ENCODE measurements at places on chromosomes 3 and 15.

DNA sequence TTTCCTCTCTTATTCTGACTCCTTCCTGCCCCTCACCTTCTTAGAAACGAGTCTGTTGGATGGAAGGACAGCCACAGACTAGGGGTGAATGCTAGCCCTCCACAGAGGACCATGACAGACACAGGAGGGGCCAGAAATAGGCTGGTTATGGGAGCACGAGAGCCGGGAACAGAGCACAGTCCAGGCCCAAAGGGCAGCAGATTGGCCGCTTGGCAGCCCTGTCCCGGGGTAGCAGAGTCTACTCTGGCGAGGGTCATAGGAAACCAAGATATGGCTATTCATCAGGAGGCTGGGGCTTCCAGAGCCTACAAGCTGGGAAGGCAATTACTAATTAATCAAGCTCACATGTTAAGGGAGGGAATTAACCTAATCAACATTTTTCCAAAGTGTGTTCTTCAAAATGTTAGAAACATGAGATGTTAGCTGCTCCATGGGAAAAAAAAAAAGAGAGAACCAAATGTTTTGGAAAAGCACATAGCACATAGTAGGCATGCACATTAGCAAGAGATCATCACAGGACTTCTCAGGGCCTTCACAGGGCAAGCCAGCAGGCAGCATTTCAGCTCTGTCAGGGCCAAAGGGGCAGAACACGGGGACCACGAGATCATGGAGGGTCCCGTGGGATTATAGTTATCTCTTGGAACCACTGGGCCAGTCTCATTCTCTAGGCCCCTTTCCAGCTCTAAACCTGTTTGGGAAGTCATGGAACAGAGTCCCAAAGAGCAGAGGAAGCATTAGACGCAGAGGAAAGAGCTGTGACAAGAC lies 13.3 kb downstream of the SEMA3G start:
- no peak for DNase-seq

- DNase-seq = peak; percentile 21
Observed at GRCh38 chr3:56055546-56055945, 412.7 kb downstream of the ERC2 start.

DNA sequence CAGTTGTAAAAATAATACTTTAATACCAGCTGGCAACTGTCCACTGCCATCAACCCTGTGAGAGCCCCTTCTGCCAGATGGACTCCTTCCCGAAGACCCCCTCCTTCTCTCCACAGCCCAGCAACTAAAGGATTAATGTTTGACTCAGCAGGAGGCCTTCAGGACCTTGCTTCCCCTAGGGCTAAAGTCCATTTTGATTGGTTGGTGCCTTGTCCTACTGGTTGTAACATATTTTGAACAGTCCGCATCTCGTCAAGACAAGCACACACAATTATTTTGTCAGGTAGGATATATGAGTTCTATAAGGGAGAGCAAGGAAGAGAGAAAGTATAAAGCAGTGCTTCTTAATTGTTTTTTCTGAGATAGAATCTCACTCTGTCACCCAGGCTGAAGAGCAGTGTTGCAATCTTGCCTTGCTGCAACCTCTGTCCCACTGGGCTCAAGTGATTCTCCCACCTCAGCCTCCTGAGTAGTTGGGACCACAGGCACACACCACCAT lies 18.6 kb downstream of the ACOX2 start:
- DNase-seq = no peak

DNA sequence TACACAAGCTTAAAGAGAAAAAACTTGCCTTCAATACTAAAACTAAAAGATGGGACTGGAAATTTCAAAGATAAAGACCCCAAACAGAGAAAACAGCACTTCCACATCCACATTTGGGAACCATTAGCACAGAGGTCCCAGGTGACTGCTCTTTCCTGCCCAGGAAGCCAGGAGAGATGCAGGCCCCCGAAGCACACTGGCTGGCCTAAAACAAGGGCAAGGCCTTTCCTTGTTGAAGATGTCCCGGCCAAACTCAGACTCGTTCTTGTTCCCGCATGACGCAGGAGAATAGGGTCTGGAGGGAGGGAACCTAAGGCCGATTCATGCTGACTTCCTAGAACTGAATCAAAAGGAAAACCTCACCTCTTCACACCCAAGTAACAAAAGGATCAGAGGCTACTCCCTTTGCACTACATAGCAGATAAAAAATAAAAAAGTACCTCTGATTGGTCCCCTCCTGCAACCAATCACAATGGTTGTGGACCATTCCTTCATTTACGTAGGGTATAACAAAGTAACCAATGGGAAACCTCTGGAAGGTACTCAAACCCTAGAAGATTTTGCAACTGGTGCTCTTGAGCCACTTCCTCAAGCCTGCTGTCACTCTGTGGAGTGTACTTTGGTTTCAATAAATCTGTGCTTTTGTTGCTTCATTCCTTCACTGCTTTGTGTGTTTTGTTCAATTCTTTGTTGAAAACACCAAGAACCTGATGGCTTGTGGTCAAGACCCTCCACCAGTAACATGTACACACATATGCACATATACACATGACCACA lies 48.7 kb downstream of the EFCAB12 start:
- DNase-seq = no peak

DNA sequence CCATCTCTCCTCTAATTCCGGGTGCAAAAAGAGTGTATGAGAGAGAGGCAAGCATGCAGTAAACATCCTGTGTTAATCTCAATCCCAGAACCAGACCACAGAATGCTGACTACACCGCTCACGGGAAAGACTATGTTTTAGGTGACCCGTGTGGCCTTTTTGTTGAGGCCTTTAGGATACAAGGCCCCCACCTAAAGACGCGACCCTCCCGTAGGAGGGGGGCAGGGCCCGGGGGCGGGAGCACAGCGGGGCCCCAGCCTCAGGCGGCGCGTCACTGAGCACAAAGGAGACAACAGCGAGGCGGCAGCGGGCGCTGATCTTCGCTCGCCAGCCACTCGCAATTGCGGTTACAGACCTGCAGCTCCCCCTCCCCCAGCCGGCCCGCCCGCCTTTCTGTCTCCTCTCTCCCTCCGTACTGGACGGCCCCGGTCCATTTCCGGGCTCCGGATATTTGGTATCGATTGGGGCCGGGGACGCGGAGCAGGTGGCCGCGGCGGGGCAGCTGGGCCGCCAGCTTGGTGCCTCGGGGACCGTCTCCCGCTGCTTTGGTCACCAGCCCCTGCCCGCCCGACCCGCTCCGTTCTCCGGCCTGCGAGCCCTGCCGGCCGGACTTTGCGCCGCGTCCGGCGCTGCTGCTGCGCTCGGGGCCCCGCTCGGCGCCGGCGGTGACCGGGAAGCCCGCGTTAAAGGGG lies at the start of gene CCDC50:
CCDC50 (plus strand) TSS at position 433 of the 692 bp plus-strand sequence. CDS start 281 bp downstream, outside the sequence.
- DNase-seq = peak; percentile 72

GRCh38 chr3:113721636-113722035 lies 24.4 kb downstream of the NAA50 start:
- no peak for DNase-seq

- no peak for DNase-seq
Observed at GRCh38 chr3:57001356-57001755, 59.1 kb upstream of the SPATA12 start.

- no peak for DNase-seq
Observed at GRCh38 chr3:107062310-107062709, 314.9 kb upstream of the CCDC54 start.

DNA sequence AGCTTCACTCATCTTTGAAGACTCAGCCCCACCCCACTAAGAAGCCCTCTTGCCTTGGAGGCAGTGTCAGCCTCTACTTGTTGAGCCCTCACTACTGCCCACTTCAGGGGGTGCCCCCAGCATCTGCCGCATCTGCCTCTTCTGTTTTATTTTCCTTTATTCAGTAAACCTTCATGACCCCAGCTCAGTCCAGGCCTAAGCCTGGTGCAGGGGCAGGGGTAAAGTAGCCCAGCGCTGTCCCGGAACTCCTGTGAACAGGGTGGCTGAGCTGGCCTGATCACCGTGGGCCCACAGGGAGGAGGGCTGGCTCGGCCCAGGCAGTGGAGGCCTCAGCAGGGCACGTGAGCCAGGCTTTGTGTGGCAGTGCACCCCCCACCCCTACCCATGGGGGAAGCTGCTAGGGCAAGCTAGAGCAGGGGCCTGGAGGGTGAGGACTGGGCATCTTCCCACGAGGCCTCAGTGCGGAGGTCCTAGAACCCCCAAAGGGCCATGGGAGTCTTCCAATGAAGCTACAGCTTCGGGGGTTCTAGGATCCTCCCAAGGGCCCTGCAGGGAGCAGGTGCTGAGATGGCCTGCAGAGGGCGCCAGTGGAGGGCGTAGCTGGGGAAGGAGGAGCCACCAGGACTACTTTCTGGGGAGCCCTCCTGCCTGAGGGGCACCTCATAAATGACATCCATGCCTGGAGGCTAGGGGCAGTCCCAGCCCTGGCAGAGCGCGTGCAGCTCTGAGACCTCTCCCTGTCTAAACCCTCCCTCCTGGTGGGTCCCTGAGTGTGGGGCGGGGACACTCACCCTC lies 36.0 kb downstream of the TSPAN3 start:
- DNase-seq = peak; percentile 29

GRCh38 chr3:23656821-23657220 lies 148.9 kb upstream of the UBE2E1 start:
- DNase-seq = no peak

DNA sequence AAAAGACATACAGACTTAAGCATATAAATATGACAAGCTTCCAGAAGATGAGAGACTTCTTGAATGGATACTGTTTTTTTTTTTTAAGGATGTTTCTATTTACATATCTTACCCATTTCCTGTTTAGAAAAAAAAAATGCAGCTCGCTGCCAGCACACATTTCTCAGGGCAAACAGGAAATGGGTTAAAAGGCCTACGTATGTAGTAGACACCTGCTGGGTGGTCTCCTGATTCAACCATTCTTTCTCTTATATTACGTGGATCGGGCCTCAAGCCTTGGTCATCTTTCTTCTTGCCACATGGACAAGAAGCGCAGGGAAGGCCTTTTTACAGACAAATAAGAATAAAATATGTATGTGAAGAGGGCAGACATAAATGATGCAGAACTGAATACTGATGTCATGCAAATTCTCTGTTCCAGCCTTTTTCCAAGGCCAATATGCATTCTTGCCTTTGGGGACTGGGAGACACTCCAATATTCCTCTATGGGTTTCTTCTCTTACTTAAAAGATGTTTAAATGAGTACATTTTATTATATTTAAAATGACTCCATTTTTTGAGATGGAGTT lies 35.0 kb upstream of the TJP1 start:
- no peak for DNase-seq

DNA sequence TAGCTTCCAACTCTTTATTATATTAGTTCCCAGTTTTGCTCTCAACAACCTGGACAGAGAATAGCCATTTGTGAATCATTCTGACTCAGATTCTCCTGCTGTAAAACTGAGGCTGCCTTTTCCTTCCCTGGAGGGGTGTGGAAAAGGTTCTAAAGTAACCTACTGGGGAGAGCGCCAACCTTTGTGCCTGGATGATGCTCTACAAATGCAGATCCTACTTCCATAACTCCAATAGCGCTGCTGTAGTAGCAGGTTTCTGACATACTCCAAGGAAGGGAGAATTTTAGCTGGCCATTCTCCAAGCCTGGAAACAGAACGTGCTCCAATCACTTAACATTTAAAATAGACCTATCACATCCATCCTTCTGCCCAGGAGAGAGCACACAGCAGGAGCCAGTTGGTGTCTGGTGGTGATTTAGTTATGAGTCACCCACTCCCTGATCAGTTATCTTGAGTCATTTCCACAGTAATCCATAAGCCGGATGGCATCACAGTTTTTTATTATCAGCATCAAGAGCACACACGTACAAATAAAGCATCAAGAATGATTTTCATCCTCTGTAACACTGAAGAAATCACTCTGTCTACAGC lies 38.3 kb downstream of the MYH15 start:
- peak; percentile 82 for DNase-seq

- DNase-seq = peak; percentile 63
Observed at GRCh38 chr3:23900744-23901143, 16.0 kb downstream of the NKIRAS1 start.

- peak; percentile 57 for DNase-seq
Observed at GRCh38 chr3:133374708-133375402, 25.0 kb upstream of the BFSP2 start.

- no peak for DNase-seq
Observed at GRCh38 chr3:157999246-157999645, 107.0 kb downstream of the SHOX2 start.

DNA sequence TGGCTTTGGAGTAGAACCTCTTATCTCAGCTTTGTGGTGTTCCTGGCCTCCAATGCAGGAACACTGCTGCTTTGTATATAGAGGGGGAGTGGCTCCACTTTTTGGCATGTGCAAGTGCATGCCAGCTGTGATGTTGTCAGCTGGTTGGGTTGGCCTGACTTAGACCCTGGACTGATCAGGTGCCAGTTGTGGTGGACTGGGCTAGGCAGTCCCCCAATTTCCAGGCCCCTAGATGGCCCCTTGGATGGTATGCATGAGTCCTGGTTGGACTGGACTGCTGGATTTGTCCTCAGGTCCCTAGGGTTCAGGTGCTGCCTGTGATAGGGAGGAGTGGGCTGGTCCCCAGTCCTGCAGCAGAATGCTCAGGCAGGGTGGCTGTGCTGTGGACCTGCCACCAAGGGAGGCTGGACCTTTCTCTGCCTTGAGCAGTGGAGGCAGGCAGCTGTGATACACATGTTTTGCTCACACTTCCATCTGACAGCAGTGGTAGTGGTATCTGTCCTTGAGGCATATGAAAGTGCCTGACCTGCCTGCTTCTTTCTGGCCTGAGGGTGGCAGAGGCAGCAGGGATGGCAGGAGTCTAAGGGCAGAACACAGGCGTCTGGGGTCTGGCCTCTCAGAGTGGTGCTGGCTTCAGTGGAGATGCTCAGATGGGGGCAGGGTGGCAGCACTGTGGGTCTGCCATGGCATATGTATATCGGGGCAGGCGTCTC lies 74.8 kb downstream of the STXBP5L start:
- DNase-seq = no peak

- no peak for DNase-seq
Observed at GRCh38 chr15:86555098-86555497, 475.4 kb downstream of the AGBL1 start.

- DNase-seq = peak; percentile 51
Observed at GRCh38 chr3:169818316-169818715, 5.6 kb upstream of the LRRC34 start.

DNA sequence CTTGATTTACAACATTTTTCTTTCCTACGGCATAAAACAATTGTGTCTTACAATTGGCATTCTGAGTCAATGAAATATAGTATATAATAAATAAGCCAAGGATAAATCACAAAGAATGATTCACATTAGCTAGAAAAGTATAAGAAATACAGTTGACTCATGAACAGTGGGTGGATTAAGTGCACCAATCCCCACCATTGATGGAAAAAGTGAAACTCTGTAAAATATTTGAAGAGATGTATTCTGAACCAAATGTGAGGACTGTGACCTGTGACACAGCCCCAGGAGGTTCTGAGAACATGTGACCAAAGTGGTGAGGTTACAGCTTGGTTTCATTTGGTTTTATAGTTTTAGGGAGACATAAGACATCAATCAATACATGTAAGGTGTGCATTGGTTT lies 227.5 kb downstream of the ALCAM start:
- DNase-seq = peak; percentile 46

GRCh38 chr3:50322386-50323091 lies at the start of gene HYAL2:
Gene HYAL2 (minus strand): TSS chr3:50322745. CDS start chr3:50320489, 2,256 bp downstream.
- no peak for DNase-seq

GRCh38 chr3:168001244-168001643 lies 94.5 kb downstream of the GOLIM4 start:
- no peak for DNase-seq

GRCh38 chr15:53473886-53474285 lies 285.6 kb downstream of the WDR72 start:
- DNase-seq = no peak

- DNase-seq = no peak
Observed at GRCh38 chr3:156298938-156299337, 178.6 kb downstream of the KCNAB1 start.

Measured in fibroblast of skin of scalp (primary cell).